ENCODE measurements at places on chromosomes 2 and 18. TPM values are rescaled to one million over a fixed set of nuclear protein-coding genes. Genes with fewer than 3 reads are reported as not detected.

DNA sequence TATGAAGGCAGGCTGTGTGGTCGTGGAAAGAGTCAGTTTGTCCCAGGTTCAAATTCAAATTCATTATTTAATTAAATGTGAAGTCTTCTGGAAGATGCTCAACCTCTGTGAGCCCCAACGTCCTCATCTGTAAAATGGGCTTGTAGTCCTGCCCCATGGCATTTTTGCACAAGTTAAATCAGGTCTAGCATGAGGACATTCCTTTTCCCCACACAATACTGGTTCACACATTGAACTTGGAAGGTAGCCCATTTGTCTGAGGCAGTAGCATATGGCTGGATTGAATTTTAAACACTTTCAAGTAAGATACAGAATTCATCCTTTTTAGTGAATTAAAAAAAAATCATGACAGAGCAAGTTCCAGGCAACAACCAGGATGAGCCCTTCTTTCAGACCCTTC, 665.4 kb upstream of the HS6ST1 start:
- no peak for DNase-seq

GRCh38 chr18:49309676-49310075, 150.8 kb downstream of the DYM start:
- no peak for DNase-seq

Gene ABCG8
- not detected for total RNA-seq

GRCh38 chr2:159758686-159759085, 39.3 kb downstream of the CD302 start:
- no peak for DNase-seq

DNA sequence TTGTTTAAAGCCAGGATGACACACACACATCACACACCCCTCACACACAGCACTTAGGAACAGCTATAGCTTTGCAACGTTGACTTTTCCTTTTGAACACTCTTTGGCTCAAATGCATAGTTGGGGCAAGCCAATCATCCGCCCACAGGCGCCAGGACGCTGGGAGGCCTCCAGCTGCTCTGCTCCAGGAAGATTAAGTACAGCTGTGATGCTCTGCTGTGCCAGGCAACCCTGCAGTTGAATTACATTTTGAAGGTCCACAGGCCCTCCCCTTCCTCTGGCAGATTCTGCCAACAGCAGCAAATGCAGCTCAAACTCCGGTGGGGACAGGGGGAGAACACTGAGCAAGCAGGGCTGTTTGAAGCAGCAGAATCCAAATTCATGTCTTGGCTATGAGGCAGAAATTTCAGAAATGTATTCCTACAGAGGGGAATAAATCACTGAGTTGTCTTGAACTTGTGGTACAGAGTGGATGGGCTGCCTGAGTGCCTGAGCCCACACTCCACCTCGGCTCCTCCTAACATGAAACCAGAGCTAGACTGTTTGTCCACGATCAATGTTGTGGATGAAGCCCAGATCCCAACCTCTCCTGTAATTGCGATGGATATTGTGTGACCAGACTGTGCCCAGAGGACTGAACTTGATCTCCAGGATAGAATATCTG, 86.5 kb upstream of the PPP1CB start:
- DNase-seq: no peak

DNA sequence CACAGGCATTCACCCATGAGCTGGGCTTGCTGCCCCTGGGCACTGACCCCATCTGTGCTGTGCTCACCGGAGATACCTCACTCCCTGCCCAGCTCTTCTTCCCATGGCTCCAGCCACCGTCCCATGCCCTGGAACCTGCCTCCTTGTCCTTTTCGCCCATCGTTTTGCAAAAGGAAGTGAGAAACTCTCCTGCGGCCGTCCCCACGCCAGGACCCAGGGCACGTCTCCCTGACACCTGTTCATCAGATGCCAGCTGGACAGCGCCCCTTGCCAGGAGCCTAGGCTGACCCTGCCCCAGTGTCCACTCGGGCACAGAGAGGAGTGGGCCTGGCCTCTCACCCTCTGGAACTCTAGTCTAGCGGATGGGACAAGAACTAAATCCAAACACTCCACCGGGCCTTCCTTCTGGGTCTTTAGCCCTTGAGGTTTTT, 238.6 kb downstream of the SEPTIN10 start:
- DNase-seq: no peak

Gene GPR35
- total RNA-seq: 0.38 TPM

Gene FSIP2
- not detected for total RNA-seq

Gene POTEI
- total RNA-seq: not detected

- no peak for DNase-seq
Observed at GRCh38 chr18:54089749-54090459, 134.6 kb downstream of the MBD2 start.

DNA sequence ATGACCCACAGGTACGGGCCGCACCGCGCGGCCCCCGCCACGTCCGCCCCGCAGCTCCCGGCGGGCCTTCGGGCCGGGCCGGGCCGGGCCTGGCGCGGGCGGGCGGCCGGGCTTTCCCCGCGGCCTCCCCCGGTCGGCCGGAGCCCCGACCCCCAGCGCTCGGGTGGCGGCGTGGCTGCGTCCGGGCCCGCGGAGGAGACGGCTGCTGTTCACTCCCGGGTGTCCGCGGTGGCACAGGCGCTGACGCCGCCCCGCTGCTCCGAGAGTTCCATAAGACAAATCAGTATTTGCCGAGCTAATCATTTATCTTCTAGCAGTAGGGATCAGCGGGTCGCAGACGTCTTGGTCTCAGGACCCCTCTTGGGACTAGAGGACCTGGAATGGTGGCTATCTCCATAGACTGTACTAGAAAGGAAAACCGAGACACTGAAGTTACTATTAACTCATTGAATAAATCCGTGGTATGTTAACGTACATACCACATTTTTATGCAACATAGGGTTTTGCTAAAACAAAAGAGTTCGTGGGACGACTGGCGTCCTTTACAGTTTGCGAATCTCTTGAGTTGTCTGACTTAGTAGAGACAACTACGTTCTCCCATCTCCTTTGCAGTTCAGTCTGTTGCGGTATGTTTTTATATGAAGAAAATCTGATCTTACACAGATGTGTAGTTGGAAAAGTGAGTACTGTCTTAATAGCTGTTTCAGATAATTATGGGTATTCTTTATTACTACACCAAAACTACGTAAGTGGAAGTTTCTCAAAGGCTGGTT, 500 bp downstream of the LIMS1 start:
- peak; percentile 7 for DNase-seq

Gene ASB1
- total RNA-seq: 40.4 TPM

DNA sequence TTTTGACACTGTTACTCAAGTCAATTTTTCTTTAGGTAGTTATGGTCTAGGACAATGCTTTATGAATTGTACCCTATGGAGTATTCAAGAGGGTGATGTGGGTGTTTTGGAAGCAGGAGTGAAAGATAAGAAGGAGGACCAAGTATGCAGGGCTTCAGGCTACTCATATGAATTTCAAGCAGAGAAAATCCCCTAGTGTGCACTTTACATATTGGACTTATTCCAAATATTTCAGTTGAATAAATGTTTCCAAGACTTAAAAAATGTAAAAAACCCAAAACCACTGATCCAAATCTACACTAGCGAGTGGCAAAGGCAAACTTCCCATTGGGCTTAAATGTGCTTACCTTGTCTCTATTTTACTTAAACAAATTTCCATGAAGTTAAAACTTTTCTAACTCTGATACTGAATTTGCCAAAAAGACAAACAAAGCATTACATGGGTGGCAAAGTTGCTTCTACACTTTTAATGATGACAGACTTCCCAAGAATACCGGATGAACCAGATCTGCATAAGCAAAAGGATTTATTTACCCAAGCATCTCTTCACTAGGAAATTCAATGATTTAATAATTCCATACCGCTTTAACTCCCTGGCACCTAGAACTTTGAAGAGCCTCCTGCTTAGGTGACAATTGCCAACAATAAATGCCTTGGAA, 1233.5 kb upstream of the NXPH2 start:
- no peak for DNase-seq

Gene ACMSD
- total RNA-seq: not detected

GRCh38 chr2:240123821-240124650, 12.1 kb downstream of the COPS9 start:
- no peak for DNase-seq

Gene RAPGEF4
- total RNA-seq: 10.8 TPM

DNA sequence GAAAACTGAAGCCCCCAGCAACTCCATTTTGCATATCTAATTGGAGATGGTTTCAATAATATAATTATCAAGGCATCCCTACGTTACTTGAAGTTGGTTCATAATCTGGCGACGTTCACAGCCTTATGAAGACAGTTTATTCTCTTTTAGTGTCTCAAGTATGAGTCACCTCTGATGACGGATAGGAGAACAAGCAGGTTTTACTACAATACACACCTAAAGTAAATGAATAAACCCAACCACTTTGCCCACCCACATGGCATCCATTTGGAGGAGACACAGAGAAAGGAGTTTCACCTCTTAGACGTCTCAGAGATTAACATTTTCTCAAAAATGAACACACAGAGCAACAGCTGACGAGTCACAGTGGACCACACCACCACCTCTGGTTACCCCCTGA, 40.8 kb downstream of the BCL11A start:
- DNase-seq: no peak

GRCh38 chr2:99722476-99722875, 232.7 kb upstream of the REV1 start:
- no peak for DNase-seq

GRCh38 chr2:85802354-85803103, 48.7 kb downstream of the ATOH8 start:
- no peak for DNase-seq

DNA sequence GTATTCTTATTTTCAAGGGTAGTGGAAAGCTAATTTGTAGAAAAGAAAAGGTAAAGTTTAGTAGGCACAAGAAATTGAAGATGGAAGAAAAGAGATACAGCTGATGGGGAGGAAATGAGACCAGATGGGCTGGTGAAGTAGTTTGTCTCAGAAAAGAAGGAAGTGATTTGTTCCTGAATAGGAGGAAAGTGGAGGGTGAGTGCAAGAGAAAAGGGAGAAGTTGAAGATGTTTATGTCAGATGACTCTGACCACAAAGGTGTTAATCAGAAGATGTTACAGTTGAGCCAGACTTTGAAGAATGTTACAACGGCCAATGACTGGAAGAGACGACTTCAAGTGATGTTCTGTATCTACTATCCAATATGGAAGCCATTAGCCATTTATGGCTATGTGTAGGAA, 21.2 kb downstream of the ZSCAN30 start:
- DNase-seq: no peak

Gene TACR1
- total RNA-seq: 0.26 TPM

Gene CCDC141
- 4.0 TPM for total RNA-seq

- DNase-seq: no peak
Observed at GRCh38 chr2:228426502-228427216, 245.2 kb upstream of the SPHKAP start.

DNA sequence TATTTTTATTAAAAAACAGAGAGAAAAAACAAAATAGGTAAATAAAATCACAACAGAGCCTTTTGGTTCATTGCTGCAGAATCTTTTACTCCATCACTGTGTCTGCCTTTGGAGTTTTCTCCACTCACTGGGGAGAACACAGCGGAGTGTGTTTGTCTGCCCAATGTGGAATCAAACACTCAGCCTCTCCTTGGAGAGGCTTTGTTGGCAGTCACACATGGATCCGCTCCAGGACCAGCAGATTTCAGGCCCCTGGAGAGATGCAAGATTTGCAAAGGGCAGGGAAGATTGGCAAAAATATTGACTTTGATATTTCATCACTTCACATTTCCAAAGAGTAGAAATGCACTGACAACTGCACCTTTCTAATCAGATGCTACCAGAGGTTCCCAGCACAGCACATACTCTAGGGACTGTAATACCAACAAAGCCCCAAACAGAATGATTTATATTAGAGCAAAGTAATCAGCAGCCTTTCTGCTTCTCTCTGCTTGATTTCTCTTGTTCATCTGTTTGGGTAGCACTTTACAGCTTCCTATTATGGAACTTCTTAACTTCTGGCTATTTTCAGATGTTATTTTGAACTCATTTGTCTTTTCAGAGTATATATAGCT, 1898.8 kb upstream of the PIK3C3 start:
- DNase-seq: no peak

Gene ZSWIM2
- total RNA-seq: not detected

- no peak for DNase-seq
Observed at GRCh38 chr2:4903656-4904348, 788.4 kb upstream of the SOX11 start.

DNA sequence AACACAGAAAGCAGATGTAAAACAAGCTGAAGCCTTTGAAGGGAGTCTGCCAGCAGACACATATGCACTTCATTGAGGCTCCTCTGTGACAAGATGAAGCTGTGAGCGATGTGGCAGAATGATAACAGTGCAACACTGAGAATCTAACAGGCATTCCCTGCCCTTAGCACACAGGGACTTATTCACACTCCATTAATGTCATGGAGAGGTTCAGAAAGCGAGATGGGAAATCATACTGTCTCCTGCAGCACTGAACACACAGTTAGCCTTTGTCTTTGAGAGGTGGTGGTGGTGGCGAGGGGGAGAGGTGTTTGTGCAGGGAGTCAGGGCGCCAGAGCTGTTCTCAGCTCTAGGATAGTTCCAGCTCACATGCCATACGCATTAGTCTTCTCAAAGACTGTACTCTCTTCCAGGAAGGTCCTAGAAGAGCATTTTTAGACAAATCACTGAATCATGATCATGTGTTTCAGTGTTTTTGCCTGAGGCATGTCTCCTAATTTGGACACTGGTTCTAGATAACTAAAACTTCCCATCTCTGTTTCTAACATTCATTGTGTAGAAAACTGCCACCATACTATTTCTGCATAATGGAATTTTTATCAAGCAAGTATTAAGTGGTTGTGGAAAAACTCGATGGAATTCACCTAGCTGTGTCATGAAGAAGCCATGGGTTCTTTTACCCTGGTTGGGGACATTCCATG, 93.5 kb upstream of the ITGB6 start:
- no peak for DNase-seq

DNA sequence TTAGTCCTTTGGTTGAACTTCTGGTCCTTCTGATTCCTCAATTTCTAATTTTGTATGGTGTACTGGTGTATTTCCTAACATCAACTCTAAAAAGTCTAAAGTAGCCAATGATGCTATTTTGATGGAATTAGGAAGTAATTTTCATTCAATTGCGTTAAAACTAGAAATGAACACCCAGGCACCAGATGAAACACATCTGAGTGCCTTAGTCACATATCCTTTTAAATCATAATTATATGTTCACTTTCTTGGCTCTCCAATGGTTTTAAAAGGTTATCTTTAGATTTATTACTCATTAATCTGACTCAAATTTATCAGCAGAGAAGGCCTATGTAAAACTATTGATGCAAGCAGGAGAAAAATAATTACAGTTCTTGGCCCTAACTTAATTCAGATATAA, 119.7 kb downstream of the GAREM1 start:
- DNase-seq: no peak

- no peak for DNase-seq
Observed at GRCh38 chr18:35502052-35502451, 4.3 kb upstream of the INO80C start.

DNA sequence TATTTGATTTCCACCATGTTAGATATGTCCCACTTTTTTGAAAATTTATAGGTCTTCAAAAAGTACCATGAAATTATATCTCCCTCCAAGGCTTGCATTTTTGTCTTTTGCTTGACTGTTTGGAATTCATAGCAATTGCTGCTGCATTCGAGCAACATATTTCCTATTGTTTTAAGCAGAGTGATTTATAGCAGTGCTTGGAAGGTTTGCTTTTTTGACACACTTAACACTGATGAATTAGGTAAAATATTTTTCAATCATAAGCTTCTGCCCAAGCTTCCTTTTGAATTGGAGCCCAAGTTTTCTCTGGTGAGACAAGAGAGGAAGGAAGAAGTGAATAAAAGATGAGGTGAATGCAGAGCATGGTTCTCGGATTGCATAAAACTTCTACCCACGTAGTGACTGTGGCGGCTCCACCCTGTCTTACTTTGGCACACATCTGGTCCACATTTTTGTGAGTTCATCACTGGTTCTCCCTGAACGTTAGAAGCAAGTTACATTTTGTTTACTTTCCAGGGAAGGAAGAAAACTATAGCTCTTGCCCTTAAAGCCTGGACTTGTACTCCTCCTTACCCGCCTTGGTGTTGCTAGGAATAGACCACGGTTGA, 667.0 kb downstream of the TSN start:
- DNase-seq: no peak

Measured in NCI-H460 (cell line).